Vagina (tissue), 2 donors: ENCODE measurements at places on chromosomes 4 and X.

DNA sequence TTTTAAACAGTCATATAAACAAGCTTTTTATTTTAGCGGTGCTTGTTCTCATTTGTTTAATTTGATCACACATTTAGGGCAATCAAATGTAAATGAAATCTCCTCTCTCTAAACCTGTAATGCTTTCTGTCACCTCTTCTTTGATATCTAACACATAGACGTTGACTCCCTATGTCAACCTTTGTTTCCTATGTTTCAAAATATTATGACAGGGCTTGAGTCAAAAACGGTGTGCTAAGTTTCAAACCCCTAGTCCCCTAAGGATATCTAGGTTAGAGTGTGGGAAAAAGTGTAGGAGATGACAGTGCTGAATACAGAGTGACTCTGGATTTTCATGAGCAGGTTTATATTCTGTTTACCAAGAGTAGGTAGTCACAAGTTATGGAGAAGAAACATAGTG, 224.0 kb upstream of the CNKSR2 start:
- no peak for DNase-seq

DNA sequence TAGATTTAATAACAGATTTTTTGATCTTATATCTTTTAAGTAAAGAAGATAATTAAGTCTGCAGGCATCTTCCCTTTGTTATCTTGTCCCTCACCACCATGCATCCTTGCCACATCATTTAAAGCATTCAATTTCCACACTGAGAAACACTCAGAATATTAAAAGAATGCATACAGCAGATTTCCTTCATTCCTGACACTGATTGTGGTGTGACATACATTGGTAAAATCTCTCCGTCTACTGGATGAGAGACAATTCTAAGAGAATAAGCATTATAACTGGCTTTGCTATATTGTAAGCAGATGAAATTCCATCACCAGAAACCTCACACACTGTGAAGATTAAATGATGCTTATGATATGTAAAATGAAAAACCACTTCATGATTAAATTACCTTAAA, 97.4 kb upstream of the TRPC5OS start:
- DNase-seq: no peak

DNA sequence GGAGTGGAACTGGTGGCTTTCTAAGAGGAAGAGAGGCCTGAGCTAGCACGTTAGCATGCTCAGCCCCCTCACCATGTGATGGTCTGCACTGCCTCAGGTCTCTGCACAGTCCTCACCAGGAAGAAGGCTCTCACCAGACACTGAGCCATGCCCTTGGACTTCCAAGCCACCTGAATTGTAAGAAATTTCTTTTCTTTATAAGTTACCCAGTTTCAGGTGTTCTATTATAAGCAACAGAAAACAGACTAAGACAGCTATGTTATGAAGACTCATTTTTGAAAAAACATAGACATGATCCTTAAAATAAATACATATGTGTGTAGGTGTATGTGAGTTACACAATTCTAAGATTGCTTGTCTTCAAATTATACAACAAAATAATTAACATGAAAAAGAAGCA, 74.7 kb downstream of the CEP44 start:
- no peak for DNase-seq

- no peak for DNase-seq
Measured at GRCh38 chr4:22454216-22454838, 61.5 kb downstream of the ADGRA3 start.

DNA sequence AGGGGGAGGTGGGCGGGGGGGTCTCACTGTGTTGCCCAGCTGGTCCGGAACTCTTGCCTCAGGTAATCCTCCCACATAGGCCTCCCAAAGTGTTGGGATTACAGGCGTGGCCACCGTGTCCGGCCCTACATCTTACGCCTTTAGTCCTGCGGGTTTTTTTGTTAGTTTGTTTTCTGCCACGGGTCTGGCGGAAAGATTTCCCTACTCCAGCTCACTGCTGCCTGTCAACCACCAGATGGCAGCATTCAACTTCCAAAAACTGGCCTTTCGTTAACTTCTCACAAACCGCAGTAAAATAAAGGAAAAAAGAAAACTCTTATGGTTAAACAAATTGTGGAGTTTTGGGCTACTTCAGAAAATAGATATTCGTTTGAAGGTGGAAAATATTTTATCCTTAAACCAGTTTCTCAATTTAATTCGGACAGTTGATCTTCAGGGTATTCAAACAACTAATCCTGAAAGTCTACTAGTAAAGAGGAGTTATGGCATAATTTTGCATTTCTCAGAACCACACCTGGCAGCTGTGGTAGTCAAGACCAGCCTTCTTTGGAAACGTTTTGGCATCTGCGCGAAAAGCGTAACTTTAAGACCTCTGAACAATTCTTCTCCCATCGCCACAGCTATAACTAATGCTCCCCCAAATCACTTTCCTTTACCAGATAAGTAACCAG, 41.1 kb downstream of the LUZP4 start:
- no peak for DNase-seq

DNA sequence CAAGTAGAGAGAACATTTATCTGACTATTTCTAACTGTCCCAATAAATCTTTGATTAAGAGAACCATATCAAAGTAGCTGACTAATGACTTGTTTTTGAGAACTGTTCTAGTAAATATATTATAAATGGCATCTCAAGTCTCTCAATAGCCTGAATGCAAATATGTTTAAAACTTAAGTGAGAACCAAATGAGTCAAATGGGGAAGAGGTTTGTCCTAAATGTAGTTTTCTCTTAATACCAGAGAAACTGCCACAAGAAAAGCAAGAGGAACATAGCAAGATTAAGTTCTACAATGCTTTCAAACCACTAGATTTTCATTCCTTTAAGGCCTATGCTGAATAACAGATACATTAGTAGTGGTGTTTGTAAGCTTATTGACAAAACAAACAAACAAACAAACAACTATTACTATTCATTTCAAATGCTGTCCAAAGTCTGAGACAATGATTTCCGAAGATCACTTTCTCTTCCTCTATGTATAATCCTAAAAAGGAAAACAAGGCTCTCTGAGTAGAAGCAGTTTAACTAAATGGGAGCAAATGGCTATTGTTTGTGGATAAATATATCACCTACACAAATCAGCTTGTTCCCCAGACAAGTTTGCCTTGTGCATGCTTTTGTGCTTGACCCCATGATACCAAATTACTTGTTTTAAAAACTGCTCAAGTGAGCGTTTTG, 408.4 kb upstream of the EMCN start:
- no peak for DNase-seq

DNA sequence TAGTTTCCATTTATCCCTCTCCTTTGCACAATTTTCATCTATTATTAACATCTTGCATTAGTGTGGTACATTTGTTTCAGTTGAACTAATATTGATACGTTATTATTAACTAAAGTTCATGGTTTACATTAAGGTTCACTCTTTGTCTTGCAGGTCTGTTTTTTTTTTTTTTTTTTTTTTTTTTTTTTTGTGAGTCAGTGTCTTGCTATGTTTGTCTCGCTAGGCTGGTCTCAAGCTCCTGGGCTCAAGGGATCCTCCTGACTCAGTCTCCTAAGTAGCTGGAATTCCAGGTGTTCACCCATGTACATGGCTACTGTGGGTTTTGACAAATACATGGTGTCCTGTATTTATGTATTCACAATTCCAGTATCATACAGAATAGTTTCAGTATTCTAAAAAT, 6.8 kb downstream of the TBC1D19 start:
- DNase-seq: no peak

GRCh38 chr4:185592845-185593488, 57.7 kb upstream of the PDLIM3 start:
- DNase-seq: no peak

DNA sequence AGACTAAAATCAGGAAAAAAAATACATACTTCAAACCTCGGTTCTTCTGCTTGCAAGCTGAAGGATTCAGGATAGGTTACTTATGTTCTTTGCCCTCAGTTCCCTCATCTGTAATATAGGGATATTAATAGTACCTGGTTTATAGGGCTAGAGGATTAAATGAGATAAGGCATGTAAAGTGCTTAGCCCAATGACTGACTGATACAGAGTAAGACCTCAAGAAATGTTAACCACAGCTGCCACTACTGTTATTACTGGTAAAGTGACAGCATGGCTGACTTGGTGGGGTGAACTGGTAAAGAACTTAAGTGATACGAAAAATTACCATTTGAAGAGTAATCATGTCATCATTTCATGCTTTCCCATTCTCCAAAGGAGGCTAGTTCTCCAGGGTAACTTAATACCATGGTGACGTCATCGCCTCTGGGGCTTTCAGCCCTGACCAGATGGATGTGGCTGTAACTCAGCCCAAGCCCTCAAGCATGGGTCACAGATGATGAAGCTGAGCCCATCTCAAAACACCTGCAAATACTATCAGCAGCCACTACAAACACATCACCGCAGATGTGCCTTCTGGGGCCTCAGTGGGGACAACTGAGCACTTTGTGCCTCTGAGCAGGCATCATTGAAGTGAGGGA, 44.5 kb upstream of the SCML1 start:
- DNase-seq: no peak

DNA sequence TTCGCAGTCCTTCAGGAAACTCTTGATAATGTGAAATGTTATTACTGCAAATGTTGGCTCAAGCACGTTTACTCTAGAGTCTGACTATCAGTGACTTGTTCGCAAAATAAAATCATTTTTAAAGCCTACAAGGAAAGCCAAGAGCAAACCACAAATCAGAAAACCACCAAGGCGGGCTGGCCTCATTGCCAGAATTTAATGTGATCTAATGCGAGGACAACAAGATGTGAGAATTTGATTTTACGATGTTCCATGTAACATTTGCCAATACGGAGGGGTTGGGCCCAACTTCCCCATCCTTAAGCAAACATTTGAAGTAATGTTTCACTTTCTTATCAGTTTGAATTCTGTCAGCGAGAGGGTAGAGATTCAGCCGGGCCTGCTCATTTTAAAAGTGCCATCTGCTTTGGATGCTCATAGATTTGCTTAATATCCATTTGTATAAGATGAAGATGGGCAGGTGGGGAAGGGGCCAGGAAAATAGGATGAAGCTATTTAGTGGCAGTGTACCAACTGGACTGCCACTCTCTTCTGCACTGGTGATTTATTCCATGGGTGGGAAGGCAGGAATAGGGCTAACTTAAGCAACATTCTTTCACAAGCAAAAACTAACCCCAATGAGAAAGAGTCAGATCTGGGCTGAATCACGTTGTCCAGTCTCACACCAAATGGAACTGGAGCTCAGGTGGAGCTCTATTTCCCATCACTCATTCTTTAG, 225.3 kb downstream of the ANAPC10 start:
- DNase-seq: no peak

- no peak for DNase-seq
Measured at GRCh38 chrX:96474029-96474740, 210.5 kb upstream of the DIAPH2 start.

DNA sequence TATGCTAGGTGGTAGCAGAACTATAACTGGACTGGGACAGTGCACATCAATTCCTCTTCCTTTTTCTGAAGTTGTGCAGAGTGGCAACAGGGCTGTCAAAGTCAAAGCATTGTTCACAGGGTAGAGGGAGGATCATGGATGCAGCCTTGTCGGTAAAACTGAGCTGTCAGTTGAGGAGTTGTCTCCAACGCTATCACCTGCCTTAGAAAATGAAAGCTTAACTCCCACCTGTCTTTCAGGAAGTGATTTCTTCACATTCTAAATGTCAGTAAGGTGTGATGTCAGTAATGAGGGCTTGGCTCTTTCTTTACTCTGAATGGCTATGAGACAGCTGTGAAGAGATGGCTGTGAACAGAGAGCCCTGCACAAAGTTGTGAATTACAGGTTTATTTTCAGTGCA, 66.4 kb upstream of the BANK1 start:
- DNase-seq: no peak

DNA sequence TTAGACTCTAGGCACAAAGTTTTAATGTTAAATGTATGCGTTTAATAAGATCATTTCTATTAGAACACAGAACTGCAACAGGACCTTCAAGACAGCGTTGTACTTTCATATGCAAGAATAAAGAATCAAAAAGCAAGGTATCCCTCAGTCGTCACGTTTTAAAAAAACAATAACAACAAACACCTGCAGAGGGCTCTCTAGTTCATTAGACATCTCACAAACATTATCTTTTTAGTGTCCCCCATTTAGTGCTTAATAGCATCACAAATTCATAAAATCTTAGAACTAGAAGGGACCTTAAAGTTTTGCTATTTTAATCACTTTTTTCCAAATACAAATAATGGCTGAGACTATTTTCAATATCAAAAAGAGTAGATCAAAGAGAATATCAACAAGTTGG, 236.6 kb downstream of the DCHS2 start:
- DNase-seq: no peak

- DNase-seq: no peak
Measured at GRCh38 chr4:87150498-87151261, 69.7 kb downstream of the KLHL8 start.

DNA sequence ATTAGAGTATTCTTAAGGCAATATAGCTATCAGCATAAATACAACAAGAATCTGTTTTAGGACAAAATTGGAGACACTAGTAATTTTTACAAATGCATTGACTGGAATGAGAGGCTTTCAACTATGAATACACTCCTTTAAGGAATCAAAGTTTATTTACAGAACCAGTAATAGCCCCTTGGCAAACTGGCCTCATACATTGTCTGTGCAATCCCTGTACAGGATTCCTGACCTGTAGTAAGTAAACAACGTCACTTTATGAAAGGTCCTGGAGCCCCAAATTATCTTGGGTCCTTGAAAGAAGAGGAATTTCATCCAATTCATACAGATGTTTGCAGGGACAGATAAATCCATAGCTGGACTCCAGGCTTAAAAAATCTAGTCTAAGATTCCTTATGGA, 25.4 kb upstream of the CXCL3 start:
- DNase-seq: no peak

DNA sequence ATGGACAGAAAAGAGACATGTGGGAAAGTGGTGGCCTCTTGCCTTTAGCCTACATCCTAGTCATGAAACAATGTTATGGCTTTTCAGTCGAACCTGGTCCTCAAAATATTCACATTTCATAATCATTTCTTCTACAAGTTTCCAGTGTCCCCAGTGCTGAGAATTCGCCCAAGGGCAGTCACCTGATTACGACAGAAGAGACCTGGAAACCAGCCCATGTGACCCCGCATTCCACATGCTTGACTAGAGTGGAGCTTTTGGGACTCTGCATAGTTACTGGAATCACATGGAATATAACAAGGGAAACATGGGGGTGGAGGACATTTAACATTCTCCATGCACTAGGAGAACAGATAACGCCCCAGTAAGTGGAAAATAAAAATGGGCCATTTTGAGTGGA, 100.1 kb downstream of the PPARGC1A start:
- no peak for DNase-seq

DNA sequence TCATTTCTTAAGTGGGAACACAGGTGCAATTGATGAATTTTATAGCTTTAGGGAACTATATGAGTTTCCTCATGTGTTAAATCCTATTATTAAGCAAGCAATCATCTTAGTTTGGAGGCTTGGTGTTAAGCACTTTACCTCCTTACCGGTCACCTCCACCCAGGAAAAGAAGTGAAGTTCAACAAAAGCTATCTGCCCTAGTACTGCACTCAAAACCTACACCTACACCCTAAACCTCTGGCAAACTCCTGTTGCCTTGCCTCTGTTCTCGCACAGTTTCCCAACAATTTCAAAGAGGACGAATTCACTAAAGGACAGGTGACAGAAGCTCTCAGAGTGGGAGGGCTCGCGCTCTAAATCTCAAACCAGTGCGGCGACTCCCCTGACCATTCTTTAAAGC, 85.7 kb upstream of the TENT5D start:
- no peak for DNase-seq

- DNase-seq: no peak
Measured at GRCh38 chr4:47073647-47074046, 42.3 kb downstream of the GABRB1 start.
